ENCODE measurements at places on chromosomes 12 and 14.
A peak's percentile ranks its signal among the peaks of the same experiment; 100 is the strongest.

DNA sequence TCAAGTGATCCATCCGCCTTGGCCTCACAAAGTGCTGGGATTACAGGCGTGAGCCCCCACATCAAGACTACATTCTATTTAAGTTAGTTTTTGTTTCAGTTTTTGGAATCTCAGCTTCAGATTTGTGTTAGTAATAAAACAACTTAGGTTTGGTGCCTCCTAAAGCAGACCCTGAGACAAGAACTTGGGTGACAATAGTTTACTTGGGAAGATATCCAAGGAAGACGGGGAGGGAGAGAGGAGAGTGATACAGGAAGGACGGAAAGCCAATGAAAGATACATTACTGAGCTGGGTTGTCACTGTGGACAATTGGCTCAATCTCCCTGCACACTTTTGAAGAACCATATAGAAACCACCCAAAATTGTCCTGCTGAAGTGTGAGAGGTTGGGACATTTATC, 22.6 kb upstream of the PTGR2 start:
- DNase-seq: no peak

GRCh38 chr12:23847857-23848256, 101.6 kb downstream of the SOX5 start:
- DNase-seq: no peak

GRCh38 chr14:41957459-41957858, 350.8 kb downstream of the LRFN5 start:
- no peak for DNase-seq

DNA sequence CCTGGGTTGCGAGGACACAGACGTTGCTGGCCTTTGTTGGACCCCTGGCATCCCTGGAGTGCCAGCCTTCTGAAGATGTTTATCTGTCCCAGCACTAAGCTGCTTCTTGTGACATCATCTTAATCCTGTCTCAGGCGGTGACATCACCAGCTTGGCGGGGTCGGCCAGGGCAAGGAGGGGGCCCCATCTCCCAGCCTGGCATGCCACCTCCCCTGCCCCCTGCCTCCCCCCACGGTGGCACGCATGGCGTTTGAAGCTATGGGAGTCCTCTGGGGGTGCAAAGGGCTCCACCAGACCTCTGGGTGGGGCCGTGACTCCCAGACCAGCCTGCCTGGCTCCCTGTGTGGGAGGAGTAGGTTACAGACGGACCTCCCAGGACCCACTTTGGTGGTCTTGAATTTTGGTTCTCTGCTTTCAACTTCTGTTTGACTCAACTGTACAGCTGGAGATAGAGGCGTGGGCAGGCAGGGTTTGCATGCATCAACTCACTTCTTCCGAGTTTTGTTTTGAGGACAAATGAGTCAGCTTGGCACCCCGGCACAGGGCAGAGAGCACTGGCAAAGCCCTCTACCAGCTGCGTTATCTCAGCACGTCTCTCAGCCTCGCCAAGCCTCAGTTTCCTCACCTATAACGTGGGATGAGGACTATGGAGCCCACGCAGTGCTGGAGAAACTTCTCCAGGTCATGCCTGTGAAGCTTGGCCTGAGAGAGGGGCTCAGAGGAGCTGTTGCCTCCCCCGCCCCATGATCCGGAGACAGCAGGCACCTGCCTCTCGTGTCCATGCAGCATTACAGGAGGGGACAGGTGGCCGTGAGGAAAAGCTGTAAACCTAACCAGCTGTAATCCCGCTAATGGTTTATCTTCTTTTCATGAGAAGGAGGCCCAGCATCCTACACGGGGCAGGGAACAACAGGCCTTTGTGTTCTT, 38.8 kb upstream of the EML1 start:
- no peak for DNase-seq

GRCh38 chr12:23458640-23459039, 490.8 kb downstream of the SOX5 start:
- DNase-seq: no peak

GRCh38 chr12:13725049-13725448, 256.4 kb downstream of the GRIN2B start:
- DNase-seq: no peak

GRCh38 chr12:1284611-1285010, 293.6 kb downstream of the ERC1 start:
- DNase-seq: no peak

GRCh38 chr14:75515629-75515996, 6.7 kb upstream of the BATF start:
- no peak for DNase-seq

- DNase-seq: no peak
Observed at GRCh38 chr12:59839514-59839913, 243.7 kb downstream of the SLC16A7 start.

GRCh38 chr14:81990312-81990761, 456.7 kb upstream of the SEL1L start:
- peak; percentile 26 for DNase-seq

- peak; percentile 79 for DNase-seq
Observed at GRCh38 chr14:94036313-94037167, 10.4 kb downstream of the OTUB2 start.

- no peak for DNase-seq
Observed at GRCh38 chr12:48947727-48948126, 9.6 kb downstream of the ARF3 start.

DNA sequence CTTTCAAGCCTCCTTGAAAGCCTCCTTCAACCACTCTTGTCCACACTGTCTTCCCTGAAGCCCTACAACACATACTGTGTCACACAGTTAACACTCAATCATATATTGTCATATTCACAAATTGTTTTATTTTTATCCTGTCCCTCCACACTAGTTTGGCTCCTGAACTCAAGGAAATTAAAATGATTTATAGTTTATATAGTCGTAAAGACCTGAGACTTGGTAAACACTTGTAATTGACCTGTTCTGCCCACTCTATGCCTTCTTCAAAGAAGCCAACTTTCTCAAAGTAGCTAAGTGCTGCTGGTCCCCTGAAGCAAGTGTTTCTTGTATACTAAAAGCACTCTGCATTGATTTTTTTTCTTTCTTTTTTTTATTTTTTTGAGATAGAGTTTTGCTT, 15.6 kb upstream of the NEK9 start:
- DNase-seq: no peak

DNA sequence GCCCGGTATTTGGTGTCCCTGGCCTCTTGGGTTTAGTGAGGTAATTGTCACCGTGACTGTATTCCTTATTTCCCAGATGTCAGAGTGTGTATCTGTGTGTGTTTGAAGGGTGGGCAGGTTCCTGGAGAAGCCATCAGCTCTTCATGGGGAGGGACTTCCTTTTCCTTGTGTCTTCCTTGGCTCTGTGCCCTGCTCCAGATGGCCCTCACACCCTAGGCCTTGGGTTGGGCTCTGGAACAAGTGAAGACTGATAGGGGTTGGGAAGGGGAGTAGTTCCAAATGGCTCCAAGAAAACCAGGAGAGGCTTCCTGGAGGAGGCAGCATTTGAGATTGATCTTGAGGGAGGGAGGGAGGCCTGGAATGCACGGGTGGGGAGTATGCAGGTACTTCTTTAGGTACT, 43.8 kb upstream of the PRIMA1 start:
- DNase-seq: no peak

DNA sequence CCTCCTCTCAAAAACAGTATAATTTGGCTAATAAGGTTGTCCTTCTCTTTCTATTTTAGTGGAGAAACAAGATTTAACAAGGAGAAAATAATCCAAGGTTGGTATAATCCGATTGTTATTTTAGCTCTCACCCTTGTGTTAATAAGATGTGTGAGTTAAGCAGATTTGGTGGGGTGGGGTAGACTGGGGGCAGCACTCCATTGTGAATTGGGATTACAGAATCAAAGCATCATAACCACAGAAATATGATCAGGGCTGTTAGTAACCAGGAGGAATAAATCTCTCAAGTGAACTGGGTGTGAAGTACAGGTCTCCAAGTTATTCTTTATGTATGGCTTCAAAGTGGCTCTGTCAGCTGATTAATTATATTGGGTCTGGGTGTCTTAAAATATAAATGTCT, 10.2 kb downstream of the TIGAR start:
- no peak for DNase-seq

- DNase-seq: no peak
Observed at GRCh38 chr14:99950181-99950580, 115.0 kb upstream of the EVL start.

GRCh38 chr14:75274899-75275569, 3.6 kb upstream of the FOS start:
- DNase-seq: peak; percentile 45

GRCh38 chr12:67980391-67980790, 8.9 kb upstream of the IFNG-AS1 start:
- no peak for DNase-seq

DNA sequence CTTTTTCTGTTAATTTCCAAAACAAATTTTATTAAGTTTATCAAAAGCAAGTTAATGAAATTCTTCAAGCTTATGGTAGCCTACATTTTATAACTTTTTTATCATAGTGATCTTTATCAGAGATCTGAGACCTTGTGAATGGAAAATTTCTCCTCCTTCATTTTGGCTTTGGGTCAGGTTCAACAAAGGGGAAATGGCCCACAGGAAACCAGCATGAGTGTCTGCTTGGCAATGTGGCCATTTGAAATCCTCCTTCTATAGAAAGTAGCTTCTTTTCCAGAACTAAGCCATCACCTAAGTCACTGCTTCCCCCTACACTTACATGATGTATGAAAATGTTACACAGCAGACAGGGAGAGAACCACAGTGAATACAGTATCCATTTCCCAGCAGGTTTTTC, 1.6 kb downstream of the RHOJ start:
- no peak for DNase-seq

DNA sequence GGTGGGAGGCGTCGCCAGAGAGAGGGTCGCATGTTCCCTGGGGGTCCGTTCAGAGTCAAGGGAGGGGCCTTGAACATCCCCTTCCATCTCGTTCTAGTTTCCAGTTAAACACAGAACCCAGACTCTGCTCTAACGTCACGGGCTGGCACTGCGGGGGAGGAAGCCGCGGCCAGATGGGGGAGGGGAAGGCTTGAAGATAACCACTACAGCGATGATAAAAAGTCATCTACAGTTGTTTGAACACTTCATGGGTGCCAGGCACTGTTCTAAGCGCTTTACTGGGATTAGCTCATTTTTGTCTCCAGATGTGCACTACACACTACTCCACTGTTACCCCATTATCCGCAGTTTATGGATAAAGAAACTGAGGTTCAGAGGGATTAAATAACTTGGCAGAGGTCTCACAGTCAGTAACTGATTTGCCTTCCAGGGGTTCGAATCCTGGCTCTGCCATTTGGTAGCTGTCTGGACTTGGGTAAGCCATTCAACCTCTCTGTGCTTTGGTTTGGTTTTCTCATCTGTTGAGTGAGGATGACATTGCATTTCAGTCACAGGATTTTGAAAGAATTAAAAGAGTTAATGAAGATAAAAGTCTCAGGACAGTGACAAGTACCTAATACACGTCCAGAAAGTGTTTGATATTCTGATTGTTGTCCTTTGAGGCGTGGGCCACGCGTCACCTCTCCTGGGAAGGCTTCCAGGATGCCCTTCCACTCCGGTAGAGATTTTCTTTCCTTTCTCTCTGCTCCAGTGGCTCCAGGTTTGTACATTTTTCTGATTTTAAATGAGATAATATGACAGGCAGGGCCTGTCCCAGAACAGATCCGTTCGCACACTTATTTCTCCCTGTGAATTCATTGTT, 798 bp upstream of the RASAL1 start:
- peak; percentile 65 for DNase-seq

- no peak for DNase-seq
Observed at GRCh38 chr14:58912799-58913432, 275.2 kb downstream of the DACT1 start.

DNA sequence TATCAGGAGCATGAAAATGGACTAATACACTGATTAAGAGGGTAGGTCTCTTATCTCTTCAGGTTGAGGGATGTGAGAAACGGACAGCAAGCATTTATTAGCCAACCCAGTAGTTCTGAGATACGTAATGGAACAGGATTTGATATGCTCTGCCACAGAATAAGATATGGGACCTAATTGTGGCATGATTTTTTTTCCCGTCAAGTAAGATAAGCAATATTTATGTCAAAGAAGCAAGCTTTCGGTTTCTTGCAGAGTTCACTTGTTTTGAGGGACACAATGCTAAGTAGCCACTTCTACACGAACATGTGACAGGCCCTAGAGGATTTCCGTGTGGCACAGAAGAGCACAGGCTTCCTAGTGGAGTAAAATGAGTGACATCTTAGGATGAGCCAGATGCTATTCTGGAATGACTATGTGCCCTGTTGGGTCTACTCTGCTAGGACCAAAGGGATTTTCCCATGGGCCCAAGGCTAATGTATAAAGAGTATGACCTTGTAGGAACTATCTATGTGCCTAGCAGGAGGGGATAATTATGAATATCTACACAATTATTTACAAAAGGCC, 57.9 kb downstream of the SLC38A1 start:
- DNase-seq: no peak

DNA sequence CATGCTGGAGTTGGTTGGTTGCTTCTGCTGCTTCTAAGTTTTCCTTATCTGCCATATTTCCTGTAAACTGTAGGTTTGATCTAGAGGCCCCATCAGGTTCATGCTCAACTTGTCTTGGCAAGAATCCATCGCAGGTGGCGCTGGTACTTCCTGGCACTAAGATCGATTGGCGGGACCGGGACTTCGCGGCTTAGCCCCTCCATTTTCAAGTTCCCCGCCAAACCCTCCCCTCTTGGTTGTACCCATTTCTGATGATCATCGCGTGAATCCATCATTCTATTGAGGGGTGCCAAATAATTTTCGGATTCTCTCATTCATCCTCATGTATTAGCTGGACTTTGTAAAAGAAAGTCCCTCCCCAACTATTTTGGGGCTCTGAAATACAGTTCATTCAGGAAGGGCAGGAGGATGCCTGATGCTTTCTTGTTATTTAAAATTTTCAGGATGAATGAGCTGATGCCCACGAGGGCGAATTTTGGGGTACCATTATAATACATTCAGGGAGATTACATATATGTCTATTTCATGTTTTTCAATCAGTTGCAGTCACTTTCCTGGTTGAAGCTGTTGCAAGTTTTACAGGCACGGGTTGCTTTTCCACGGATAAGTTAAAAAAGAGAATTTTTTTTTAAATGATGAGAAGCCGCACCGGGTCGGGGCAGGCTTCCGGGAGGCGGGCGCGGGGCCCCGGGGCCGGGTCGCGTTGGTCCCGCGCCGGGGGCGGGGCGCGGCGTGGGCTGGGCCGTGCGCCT, 395 bp upstream of the BRI3BP start:
- peak; percentile 87 for DNase-seq

DNA sequence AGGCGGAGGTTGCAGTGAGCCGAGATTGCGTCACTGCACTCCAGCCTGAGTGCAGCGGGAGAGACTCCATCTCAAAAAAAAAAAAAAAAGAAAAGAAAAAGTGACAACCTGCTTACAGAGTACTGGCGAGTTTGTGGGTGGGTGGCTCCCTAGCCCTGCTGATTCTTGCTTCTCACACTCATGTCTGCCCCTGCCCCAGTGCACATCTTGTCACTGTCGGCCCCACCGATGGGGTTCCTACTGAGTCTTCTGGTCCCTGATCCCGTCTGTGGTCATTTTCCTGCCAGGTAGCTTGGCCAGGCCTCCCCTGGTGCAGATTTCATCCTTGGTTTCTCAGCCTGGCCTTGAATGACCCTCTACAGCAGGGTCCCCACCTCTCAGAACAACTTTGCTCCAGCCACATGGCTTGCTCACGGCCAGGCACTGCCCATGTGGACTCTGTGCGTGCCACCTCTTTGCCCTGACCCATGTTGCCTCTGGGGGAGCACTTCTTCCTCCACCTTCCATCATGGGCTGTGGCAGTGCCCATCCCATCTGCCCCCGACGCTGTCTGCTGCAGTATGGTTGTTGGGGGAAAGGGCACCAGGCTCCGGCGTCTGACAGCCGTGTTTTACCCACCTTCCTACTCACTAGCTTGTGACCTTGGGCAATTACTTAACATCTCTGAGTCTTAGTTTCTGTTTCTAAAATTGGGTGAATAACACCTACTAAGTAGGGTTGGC, 2.1 kb upstream of the PTPN6 start:
- peak; percentile 54 for DNase-seq

Measured in CD4-positive, alpha-beta T cell treated with Interleukin-6 for 4 hours (primary cell).